ENCODE measurements at places on chromosomes 6 and 20.

DNA sequence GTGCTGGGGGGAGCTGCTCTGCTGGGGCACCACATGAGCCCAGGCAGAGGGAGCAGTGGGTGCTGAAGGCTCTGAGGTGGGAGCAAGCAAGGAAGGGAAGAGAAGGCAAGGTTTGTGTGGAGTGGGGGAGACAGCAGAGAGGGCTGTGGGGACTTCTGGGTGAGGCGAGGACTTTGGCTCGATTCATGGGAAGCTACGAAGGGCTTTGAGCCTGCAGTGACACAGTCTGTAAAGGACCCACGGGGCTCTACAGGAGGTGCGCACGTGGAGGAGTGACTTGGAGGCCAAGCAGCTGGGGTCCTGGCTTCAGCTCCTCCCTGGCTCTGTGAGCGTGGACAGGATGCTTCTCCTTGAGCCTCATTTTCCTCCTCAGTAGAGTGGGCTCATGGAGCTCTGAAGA, 29.1 kb upstream of the CSNK2A1 start:
- no peak for DNase-seq

GRCh38 chr20:50335105-50335504, 144.5 kb downstream of the CEBPB start:
- DNase-seq, result no peak

- DNase-seq, result peak; percentile 36
Observed at GRCh38 chr20:49768204-49769047, 44.2 kb upstream of the SLC9A8 start.

- no peak for DNase-seq
Observed at GRCh38 chr6:13163161-13163944, 165.0 kb downstream of the TBC1D7 start.

DNA sequence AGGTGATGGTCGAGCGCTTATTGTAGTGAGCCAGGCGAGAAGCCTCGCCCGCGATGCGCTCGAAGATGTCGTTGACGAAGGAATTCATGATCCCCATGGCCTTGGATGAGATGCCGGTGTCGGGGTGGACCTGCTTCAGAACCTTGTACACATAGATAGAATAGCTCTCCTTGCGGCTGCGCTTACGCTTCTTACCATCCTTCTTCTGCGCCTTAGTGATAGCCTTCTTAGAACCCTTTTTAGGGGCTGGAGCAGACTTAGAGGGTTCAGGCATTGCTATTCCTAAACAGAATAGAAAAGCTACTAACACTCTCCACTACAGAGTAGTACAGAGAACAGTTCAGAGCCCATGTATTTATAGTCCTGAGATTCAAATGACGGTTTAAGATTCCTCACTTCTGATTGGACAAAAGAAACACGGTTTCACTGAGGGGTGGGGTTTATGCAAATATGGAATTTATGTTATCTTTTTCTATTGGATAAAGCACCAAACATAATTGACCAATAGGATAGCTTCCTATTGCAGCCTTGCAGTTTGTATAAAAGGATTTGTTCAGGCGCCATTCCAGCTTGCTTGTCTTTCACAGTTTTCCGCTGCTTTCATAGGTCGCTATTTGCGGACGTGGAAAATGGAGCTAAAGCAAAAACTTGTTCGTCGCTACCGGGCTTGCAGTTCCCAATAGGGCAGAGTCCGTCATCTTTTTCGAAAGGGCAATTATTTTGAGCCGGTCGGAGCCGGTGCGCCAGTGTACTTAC, 43.7 kb upstream of the HFE start:
- DNase-seq, result peak; percentile 73

DNA sequence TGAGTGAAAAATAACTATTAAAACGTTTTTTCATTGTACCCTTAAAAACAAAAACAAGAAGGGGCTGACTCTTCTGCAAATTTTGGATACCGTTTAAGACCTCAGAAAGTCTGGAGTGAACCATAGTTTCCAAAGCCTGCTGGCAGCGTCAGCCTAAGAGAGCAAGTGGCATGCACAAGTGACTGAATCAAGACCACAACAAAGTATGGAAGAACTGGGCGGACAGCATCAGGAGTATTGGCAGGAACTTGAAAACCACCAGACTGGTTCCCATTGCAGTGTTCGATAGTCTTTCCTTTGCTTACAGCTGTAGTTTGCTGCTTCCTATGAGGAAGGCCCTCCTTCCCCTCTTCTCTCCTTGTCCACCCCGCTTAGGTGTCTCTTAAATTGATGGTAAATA, 33.7 kb upstream of the MYLIP start:
- DNase-seq, result no peak

DNA sequence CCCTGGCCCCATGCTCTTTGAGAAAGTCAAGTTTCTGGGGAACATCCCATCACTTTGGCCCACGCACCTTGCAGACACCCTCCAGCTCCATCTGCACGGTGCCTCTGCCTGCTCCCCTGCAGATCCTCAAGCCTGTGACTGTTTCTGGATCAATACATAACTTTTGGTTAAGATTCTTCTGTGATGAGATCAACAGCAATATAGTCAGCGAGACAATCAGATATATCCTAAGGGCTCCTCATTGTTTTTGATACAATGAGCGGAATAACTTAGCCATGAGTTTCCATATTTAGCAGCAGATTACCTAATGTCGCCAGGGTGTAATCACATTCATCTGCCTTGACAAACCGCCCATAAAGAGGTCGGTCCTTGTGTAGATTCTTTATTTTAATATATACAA, 109.3 kb upstream of the MTHFD1L start:
- DNase-seq, result no peak
